Coronary artery (tissue), 2 donors: ENCODE measurements at places on chromosomes 13 and 19.

DNA sequence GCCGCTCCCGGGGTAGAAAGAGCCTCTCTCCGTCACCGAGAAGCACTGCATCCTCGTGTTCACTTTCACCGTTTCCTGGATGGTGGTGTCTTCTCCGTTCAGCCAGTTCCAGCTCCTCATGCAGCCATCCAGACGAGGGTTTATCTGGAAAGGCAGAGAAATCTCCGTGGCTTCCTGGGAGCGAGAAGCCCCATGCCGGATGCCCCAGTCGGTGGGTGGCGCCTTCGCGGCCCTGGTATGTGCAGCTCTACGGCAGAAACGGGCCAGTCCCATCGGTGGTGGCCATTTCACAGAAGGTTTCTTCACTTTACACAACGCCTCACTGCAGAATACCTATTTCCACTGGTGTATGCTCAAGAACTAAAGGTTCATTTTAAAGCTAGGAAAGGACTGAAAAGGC lies 36.9 kb downstream of the GAS6 start:
- no peak for DNase-seq

GRCh38 chr13:49786401-49787008 lies 6.0 kb downstream of the KPNA3 start:
- DNase-seq: no peak

DNA sequence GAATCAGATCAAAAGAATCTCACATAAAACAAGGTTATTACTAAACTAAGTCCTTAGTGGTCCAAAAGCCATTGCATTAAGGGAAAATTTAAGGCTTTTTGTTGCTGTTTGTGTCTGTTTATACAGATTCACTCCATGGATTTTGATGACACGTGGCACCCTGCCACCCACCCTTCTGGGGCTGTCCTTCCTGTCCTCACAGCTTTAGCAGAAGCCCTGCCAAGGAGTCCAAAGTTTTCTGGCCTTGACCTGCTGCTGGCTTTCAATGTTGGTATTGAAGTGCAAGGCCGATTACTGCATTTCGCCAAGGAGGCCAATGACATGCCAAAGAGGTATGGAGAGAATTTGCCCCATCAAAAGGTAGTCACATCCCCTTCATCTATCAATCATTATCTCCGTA lies 6.9 kb downstream of the ACOD1 start:
- no peak for DNase-seq

- DNase-seq: no peak
Measured at GRCh38 chr19:28694812-28695211, 518.1 kb downstream of the UQCRFS1 start.

- no peak for DNase-seq
Measured at GRCh38 chr13:96020155-96020575, 33.0 kb downstream of the UGGT2 start.

DNA sequence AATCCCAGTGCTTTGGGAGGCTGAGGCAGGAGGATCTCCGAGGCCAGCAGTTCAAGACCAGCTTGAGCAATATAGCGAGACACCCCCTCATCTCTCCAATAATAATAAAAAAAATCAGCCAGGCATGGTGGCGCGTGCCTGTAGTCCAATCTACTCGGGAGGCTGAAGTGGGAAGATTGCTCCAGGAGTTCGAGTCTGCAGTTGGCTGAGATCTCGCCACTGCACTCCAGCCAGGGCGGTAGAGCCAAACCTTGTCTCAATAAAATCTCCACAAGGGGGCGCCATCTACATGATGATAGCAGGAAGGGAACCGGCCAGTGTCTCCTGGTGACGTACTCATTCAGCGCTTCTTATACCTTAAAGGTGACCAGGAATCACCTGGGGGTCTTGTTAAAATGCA lies 13.6 kb upstream of the C5AR1 start:
- no peak for DNase-seq

DNA sequence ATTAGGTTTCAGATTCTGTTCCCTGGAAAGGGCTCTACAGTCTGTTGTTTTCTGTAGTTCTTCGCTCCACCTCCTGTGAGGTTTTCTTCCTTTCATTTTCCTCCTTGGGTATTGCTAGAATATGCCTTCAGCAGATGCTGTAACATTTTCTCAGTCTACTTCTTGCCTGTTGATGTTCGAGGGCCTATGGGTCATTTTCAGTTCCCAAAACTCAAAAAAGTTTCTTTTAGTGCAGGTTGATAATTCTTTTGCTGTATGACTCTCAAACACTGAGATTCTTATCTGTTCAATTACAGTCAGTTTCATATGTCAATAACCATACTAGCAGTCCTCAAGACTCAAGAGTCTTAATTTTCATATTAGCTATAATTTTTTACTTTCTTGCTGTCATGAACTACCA lies 268.3 kb downstream of the RFC3 start:
- DNase-seq: no peak

DNA sequence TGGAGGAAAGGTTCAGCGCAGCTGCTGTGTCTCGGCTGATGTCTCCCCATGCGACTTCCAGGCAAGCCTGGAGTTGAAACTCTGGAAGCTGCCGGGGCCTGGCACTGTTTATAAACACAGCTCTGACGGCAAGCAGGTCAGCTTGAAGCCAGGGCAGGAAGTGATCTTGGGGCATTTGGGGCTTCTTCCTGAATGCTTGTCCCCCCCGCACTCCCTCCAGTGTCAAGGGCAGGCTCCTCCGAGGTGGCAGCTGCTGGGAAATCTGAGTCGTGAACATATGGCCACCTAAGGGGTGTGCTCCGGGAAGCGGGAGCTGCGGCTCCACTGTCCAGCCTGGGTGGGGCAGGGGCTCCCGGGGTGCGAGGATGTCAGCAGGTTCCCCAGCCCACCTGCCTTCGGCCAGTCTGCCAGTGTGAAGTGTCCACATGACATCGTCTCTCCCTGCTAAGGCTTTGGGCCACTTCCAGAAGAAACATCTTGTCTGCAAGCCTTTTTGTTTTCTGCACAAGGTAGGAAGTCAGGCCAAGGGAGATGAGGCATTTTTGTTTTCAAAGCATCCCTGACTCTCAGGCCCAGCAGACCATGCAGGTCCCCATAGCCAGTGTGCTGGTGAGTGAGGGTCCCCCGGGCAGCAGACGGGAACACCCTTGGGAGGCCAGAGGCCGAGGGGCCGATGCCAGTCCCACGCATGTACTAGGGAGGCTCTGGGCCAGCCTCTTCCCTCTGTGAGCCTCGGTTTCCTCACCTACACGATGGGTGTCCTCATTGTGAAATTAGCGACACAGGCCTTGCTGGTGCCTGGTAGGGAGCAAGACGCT lies 2.7 kb downstream of the PIAS4 start:
- DNase-seq: no peak

DNA sequence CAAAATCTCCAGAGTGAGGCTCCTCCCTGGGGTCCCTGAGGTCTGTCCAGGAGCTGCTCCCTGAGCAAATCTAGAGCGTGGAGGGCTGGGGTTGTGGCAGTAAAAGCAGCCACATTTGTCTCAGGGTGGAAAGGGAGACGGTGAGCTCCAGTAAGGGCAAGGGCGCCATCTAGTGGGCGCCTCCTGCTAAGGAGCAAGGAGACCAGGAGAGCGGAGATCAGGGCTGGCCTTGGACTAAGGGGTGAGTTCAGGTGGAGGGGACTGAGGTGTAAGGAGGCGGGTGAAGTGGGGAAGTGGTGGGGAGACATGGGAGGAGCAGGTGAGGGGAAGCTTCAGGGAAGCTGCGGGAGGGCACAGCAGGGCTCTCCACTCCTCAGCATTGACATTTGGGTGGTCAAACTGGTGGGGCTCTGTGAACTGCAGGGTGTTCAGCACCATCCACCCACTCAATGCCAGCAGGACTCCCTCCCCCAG lies 5.3 kb upstream of the CEACAM21 start:
- DNase-seq: no peak

DNA sequence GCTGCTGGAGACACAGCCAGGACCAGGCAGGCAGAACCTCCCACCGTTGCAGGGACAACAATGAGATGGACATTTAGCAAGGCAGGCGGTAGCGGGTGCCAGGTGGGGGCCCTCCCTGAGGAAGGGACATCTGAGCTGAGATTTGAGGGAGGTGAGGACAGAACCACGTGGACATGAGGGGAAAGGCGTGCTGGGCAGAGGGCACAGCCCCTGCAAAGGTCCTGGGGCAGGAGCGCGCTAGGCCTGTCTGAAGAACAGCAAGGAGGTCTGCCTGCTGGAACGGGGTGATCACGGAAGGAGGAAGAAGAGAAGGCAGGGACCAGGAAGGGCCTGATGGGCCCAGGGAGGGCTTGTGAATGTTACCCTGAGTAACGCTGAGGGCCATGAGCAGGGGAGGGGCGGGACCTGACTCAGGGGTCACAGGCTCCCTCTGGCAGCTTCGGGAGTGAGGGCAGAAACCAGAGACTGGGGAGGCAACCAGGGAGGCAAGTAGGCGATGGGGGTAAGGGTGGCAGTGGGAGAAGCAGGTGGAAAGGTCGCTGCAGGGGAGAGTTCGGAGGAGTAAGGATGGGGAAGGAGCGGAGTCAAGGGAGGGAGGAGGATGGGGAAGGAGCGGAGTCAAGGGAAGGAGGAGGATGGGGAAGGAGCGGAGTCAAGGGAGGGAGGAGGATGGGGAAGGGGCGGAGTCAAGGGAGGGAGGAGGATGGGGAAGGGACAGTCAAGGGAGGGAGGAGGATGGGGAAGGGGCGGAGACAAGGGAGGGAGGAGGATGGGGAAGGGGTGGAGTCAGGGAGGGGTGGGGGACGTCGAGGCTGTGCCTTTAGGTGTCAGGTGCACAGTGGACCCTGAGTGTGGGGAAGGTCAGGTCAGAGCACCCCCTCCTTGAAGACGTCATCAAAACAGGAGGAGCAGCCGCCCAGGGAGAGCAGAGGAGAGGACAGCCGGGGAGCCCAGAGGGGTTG lies 15.7 kb upstream of the B3GNT3 start:
- DNase-seq: no peak

DNA sequence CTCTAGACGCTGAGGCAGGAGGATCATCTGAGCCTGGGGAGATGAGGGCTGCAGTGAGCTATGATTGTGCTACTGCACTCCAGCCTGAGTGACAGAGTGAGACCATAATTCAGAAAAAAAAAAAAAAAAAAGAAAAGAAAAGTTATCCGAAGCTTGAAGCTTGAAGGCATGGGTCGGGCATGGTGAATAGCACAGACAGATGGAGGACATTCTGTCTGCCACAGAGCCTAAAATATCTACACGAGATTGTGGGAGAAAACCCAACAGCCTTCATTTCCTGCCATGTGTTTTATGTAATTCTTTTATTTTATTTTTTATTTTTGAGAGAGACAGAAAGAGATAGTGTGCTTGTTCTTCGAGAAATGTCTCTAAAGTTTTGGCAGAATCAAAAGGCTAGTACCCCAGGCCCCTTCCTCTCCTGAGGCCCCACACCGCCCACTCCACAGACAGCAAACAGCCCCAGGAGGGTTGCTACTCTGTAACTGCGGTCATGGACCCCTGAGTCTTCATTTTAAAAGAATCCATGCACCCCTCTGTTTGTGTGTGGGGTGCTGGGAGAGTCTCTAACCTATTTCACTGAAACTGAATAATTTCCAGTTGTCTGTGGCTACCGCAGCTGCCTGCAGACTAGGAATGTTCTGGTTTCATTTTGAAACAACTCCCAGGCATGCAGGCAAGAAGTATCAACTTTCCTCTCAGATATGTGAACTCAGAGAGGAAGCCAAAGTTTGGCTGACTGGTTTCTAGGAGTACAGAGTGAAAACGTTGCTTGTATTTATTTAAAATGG lies 38.4 kb upstream of the RCBTB2 start:
- DNase-seq: no peak

DNA sequence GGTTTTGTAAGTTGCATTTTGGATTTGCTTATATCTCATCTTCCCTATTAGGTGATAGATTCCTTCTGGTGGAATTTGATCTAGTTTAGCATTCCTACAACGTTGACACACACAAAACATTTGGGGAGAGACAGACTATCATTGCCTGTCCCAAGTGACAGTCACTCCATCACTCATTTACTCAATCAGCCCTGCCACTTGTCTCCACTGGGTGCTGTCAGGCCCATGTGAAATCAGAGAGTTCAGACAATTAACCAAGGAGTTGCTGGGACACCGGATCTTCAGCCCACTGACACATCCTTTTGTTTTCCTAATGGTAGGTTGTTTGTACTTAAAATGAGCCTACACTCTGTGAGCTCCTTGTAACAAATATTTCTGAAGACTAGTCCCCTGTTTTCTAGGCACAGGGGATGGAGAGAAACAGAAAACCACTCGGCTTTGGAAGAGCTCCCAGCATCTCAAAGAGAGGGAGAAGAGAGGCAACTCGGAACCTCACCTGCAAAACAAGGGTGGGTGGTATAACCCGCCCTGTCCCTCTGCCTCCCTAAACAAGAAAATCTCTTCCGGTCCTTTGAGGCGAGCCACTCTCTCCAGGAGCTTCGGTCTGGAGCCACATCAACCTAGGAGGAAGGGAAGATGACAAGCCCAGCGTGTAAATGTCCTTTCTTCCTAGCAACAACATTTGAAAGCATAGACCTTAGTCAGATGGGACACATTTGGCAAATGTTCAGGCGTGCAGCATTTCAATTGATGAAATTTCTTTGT lies 440.9 kb upstream of the KLF12 start:
- DNase-seq: no peak

DNA sequence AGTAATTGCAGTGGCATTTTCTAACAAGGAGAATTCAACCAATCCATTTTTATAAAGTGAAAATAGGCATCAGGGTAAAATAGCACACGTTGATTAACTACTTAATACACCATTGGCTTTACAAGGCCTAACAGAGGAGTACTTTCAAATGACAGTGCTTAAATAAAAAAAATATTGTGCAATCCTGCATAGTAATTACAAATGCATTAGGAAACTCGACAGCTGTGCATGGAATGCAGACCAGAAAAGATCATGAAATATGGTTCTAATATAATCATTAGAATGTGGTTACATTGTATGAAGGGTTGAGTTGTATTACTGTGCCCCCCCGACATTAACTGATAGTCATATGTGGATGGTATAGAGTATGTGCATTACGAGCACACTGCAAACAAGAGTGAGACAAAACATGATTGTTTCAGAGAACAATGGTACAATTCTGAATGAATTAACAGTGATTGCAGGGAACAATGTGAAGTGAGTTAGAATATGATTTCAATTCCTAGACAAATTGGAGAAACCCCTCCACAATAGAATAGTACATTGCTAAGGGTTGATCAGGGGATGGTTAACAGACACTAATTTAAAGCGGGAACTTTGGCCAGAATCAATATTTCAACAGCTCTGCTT lies 270.6 kb downstream of the GPC5 start:
- DNase-seq: no peak

DNA sequence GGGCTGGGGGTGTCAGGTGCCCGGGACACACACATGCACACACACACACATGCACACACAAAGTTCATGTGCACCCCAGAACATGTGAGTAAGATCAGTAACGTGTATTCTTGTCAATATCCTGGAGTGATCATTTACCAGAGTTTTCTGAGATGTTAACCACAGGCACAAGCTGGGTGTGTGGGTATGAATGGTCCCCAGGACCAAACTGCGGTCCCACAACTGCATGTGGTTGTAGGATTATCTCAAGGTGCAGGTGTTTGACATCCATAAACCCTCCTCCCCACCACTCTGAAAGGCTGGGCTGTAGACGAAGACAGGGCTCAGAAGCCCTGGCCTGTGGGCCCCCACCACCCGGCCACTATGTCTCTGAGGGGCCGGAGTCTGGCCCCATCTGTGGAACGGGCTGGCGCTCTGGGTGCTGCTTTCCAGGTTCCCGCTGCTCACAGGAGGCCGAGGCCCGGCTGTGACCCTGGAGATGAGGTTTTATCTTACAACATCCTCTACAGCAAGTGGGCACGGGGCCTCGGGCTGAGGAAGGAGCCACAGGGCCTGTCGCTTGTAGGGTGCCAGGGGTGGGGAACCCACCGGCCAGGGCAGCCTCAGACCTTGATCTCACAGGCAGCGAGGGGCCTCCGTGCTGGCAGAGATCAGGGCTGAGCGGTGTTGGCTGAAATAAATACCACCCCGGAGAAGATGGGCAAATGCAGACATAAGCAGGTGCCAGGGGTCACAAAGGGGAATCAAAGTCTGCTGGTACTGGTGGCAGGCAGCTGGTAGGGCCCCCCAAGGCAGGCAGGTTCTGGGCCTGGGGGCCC lies 4.3 kb downstream of the F2RL3 start:
- DNase-seq: no peak
